ENCODE measurements at places on chromosomes 4 and X.
A peak's percentile ranks its signal among the peaks of the same experiment; 100 is the strongest.

GRCh38 chr4:8607603-8608481 lies 15.3 kb downstream of the CPZ start:
- no peak for DNase-seq

- DNase-seq: no peak
Measured at GRCh38 chr4:60241866-60242265, 958.3 kb upstream of the ADGRL3 start.

DNA sequence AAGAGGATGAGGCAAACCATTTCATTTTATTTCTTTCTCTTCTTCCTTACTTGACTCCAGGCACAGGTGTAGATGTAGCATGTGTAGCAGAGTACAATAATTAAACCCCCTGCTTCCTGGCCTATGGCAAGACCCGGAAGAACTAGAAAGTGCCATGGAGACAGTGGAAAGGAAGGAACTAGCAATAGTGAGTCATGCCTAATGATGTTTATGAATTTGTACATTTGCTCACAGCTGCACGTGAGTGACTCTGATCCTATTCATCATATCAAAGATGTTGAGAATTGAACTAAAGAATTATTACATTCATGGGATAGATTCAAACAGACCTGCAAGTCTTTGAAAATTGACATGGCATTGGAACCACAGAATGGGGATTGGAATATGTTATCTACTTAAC lies 2233.9 kb upstream of the TENM3 start:
- DNase-seq: no peak

DNA sequence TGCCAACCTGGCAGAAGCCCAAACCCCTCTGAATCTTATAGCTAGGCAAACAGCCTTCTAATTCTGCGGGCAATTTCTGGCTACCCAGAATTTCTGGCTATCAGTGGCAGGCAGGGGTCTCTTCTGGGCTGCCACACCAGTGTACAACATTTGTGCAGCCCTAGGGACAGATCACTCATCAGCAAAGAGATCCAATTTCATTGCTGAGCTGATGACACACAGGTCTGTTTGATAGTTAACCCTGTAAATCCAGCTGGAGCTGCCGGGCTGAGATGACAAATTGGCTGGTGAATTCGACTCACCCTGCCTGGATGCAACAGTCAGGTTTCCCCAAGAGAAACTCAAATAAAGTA lies 2.4 kb downstream of the MID1 start:
- DNase-seq: peak; percentile 55

- DNase-seq: no peak
Measured at GRCh38 chr4:47863486-47863885, 25.6 kb upstream of the CORIN start.
